ENCODE measurements at places on chromosomes 6 and 20.

GRCh38 chr6:120875900-120876299 lies 458.4 kb downstream of the TBC1D32 start:
- no peak for DNase-seq

DNA sequence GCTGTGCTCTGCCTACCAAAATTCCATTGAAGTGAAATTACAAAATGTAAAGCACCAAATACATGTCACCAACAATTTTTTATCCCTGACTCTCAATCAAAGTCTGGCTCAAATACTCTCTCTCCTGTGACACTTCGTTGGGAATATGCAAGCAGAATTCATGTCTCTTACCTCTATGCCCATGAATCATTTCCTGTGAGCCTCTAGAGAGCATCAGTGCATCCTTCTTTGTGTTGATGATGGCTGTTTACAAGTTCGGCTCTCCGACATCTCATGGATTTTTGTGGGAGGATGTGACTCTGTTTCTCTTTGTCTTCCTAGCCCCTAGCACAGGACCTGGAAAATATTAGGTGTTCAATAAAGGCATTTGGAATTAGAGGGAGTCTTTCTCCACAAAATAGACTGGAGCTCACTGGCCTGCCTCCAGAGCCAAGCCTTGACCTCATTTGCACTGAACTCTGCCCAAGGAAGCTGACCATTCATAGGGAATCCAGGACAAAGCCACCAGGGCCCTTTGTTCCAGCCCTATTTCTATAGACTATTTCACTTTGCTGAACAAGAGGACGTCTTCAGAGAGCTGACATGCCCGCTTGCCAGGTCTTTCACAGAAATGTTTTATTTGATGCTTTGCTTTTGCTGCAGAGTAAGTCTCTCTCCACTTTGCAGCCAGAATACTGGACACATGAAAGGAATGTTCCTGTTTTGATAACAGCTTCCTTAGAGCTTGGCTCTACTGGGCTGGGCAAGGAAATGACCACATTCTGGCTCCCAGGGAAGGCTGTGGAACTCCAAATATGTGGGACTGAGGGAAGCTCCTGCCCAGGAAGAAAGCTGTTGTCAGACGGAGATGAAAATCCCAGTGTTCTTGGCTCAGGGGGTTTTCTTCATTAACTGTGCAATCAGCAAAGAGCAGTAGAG lies 194.5 kb upstream of the CDYL start:
- DNase-seq, result no peak

GRCh38 chr20:8532169-8532568 lies 400.1 kb downstream of the PLCB1 start:
- no peak for DNase-seq

DNA sequence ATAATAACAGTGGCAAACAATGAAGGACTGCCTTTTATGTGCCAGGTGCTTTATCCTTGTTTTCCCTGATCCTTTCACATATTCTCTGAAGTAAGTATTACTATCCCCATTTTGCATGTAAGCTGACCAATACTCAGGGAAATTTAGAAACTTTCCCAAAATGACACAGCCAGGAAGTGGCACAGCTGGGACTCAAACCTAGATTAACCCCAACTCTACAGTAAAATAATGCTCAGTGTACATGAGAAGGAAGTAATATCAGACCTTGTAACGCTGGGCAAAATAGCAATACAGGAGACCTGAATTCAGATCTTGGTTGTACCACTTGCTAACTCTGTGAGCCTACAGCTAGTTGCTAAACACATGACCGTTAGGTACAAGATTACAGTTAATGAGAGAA lies 26.8 kb upstream of the NRSN1 start:
- DNase-seq, result no peak

GRCh38 chr6:47631269-47631772 lies 67.1 kb upstream of the ADGRF4 start:
- DNase-seq, result no peak

DNA sequence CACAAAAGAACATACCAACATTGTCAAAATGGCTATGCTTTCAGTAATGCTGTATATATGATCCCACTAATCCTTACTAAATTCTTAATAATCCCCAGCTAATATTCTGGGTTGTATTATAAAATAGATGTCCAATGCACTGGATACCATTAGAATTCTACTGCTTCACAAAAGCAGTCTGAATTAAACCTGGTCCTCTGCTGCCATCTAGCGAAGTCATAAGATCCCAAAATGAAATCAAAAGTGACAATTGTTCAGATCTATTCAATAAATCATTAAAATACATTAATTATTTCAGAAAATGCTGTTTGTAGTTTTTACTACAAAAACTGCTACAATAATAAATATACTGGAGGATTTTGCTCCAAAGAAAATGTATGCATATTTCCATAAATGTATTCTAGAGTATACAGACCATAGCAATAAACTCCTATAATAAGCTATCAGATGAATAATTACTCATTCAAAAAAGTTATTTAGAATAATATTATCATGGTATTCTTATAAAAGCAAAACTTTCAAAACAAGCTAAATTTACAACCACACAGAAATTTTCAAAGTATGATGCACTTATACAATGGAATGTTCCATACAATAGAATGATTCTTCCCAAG lies 92.6 kb downstream of the RNGTT start:
- DNase-seq, result no peak

DNA sequence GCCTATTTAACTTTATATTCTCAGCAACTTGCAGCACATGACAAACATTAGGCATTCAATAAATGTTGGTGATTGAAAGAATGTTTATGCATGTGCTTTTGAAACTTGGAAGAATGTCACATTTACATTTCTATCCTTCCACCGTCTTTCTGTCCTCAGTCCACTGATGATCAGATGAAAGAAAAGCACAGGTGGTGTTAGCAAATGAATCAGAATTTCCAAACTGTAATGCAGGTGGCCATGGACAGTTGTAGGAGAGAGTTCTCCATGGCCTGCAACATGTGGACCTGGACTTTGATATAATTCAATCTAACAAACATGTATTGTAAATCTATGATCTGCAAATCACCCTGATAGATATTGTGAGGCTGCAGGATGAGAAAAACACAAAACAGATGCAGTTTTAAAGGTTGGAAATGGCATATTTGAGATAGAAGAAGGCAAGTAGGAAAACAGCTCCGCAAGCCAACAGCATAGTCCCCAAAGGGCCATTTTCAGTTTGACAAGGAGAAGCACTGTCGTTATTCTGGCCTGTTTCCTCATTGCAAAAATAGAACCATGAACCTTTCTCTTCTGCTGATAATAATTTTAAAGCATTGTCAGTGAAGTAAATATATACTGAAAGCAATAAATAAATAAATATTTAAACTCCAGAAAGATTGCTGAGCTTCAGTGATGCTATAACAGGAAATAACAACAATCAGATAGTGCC lies 119.4 kb downstream of the AIG1 start:
- no peak for DNase-seq

- DNase-seq, result no peak
Observed at GRCh38 chr6:19410481-19410880, 426.7 kb upstream of the ID4 start.

GRCh38 chr20:47610247-47610944 lies 108.7 kb downstream of the NCOA3 start:
- DNase-seq, result peak; percentile 34

DNA sequence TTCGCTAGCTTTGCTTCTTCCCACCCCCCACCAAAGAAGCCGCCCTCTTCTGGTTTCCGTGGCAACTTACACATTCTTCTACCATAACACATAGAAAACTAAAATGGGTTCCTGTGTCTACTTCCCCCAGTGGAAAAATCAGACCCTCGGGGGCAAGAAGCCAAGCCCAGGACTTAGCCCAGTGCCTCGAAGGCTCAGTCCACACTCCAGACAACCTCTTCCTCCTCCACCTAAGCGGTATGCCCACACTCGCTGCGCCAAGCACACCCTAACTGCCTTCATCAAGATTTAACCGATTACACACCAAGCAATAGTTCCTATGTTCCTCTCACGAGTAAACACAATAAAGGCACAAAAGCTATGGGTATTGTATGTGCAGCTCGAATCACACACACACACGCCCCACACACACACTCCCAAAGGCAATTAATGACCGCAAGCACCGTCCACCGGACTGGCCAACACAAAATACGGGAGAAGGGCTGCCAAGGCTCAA lies 537 bp downstream of the PPIL4 start:
- DNase-seq, result peak; percentile 46

All from activated effector memory CD4-positive, alpha-beta T cell treated with Interleukin-2 at 50 U/mL for 16 hours (primary cell).